ENCODE measurements at places on chromosomes 16 and 17.

DNA sequence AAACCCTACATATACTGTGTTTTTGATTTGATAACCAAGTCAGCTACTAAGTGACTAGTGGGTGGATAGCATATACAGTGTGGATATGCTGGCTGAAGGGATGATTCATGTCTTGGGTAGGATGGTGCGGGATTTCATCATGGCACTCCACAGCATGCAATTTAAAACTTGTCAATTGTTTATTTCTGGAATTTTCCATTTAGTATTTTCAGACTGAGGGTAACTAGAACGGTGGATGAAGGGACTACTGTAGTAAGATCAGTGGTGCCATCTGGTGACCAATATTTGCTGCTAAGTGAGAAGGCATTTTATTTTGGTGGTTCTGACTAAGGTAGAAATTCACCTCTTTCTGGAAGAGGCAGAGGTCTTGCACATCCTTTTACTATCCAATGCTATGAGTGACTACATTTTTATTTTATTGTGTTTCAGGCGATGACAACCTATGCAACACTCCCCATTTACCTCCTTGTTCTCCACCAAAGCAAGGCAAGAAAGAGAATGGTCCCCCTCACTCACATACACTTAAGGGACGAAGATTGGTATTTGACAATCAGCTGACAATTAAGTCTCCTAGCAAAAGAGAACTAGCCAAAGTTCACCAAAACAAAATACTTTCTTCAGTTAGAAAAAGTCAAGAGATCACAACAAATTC, 3.1 kb downstream of the CDC6 start:
- DNase-seq: peak; percentile 35

GRCh38 chr16:30760001-30760559, 1.8 kb downstream of the CFAP119 start:
- DNase-seq: no peak

GRCh38 chr16:4506450-4506849, 30.3 kb downstream of the HMOX2 start:
- peak; percentile 47 for DNase-seq

DNA sequence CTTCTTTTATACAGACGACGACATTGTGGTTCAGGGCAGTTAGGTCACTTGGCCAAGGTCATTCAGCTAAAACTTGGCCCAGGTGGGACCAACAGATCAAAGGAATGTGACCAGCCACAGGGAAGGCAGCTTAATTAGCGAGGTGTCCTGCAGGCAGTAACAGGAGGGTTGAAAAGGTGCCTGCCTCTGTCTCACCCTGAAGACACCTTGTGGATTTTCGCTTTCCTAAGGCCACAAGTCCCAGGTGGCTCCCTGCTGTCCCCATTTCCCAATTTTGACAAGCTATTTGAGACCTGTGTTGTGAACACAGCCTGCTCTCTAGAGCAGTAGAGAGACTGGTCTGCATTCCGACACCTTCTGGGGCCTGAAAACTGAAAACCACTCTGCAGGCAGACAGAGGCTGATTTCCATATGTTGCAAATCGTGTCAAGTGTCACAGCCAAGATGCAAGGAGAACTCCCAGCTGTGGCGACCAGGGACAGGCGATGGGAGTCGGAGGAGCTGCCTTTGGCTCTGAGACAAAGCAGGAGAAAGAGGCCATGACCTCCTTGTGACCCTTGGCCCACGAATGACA, 593.1 kb upstream of the CDH5 start:
- no peak for DNase-seq

DNA sequence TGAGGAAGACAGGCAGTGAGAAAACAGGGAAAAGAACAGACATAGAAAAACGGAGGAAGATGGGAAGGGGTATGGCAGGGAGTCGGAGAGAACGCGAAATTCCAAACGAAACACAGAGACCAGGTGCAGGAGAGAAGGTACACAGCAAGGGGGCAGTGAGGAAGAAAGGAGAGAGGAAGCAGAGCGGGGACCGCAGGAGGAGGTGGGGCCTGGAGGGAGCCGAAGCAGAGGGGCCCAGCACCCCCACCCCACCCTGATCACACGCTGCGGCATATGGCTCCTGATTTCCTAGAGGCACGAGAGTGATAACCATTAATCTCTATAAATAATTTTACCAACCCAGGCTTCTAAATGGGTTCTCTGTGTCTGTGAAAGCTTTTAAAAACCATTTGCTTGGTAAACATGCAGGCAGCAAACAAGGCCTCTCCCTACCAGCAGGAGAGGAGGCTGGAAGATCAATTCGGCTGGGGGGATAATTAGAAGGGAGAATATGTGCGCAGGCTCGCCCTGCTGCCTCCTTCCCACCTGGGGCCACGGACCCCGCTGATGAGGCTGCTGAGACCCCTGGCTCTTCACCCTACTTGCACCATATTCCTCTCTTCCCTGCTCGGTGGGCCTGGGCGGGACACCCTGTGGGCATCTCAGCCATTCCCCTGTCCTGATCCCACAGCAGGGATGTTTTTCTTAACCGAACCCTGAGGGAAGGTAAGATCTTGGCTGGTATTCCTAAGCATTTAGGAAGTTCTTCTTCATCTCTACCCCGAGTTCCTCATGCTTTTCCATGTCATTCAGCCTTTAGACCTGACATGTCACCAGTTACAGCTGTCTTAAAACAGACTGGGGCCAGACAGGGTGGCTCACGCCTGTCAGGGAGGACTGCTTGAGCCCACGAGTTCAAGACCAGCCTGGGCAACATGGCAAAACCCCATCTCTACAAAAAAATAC, 86.7 kb downstream of the TMEM132E start:
- DNase-seq: no peak

- no peak for DNase-seq
Observed at GRCh38 chr16:84194018-84194417, 3.1 kb downstream of the ADAD2 start.

- DNase-seq: peak; percentile 45
Observed at GRCh38 chr17:9291912-9292560, 270.7 kb downstream of the NTN1 start.

GRCh38 chr16:30558789-30559377, 709 bp upstream of the ZNF764 start:
- DNase-seq: no peak

- DNase-seq: no peak
Observed at GRCh38 chr16:17469011-17469740, 1.6 kb downstream of the XYLT1 start.

DNA sequence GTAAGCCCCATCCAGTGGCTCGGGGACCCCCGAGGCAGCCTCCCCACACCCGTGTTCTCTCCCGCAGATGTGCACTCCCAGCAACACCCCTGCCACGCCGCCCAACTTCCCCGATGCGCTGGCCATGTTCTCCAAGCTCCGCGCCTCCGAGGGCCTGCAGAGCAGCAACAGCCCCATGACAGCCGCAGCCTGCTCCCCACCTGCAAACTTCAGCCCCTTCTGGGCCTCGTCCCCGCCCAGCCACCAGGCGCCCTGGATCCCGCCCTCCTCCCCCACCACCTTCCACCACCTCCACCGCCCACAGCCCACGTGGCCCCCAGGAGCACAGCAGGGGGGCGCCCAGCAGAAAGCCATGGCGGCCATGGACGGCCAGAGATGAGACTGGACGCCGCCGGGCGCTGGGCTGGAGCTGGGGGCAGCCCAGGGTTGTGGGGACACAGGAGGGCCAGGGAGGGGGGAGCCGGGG, 5.0 kb downstream of the UBALD2 start:
- peak; percentile 69 for DNase-seq

- no peak for DNase-seq
Observed at GRCh38 chr17:64174686-64175456, 44.9 kb upstream of the ERN1 start.

DNA sequence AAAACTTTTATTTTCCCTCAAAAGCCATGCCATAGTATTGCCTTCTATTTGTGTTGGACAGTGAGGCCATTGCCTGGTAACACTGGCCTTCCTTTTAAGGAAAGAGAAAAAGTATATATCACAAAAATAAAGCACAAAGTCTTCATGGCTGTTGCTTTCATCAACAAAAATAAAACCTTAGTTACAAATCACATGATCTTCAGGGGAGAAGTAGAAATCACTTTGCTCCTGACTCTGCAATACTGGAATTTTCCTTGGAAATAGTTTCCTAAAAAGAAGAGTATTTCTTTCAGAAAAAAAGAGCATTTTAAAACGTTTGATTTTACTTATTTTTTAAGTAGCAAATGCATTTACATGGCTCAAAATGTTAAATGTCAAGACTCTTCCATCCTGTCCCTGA, 41.9 kb downstream of the FAM20A start:
- no peak for DNase-seq

DNA sequence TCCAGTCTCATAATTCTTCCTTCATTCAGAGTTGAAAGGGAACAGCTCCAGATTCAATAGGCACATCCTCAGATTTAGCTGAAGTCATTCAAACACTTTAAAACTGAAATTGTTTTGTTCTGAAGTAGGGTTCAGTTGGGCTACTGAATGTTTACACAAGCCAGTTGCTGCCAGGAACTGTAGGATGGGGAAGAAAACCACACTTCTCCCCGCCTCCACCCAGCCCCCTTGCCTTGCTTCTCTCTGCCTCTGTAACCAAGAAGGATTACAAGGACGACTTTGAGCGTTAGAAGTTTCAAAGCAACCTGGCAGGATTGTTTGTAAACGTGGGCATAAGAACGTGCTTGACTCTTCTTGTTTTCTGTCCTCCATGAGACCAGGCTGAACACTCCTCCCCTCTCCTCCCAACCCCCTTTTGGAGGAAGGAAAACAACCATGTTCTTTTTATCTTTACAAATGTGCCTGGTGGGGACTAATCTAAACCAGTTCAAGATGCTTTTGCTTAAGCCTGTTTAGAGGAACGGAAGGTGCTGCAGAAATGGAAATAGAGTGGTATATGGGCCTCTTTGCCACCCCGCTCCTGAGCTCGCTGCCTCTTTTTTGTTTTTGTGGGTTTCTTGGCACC, 287.9 kb downstream of the FTO start:
- DNase-seq: no peak

GRCh38 chr16:79768276-79768970, 167.9 kb upstream of the MAF start:
- DNase-seq: no peak

- DNase-seq: no peak
Observed at GRCh38 chr17:43400943-43401717, 2.3 kb downstream of the ARL4D start.

- peak; percentile 68 for DNase-seq
Observed at GRCh38 chr16:58236231-58236690, 38.4 kb upstream of the CSNK2A2 start.

DNA sequence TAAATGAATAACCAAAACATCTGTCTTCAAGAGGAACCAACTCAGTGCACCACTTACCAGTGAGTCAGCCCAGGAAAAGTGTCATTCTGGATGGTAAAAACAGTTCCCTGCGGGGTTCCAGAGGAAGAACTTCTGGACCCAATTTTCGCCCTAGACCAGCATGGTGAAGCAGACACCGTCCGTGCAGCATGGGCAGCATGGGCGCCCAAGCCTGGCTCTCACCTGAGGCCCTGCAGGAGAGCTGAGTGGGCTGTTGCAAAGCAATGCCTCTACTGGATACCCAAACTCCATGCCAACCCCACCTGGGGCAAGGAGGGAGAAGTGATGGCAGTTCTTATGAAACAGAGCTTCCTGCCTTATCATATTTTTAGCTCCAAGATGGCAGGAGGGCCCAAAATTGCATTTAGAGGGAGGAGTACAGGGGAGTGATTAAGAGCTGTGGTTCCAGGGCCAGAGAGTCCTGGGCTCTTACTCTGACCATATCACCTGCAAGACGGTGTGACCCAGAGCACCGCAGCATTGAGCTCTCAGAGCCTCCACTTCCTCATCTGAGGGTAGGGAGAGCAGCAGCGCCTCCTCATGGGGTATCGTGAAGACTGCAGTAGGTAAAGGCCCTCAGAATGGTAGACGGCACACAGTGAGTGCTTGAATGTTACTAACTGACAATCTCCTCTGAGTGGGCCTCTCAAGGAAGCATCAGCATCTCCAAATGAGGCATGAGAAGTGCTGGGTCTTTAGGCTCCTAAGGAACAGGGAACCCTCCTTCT, 16.6 kb upstream of the INPP5K start:
- DNase-seq: peak; percentile 37

DNA sequence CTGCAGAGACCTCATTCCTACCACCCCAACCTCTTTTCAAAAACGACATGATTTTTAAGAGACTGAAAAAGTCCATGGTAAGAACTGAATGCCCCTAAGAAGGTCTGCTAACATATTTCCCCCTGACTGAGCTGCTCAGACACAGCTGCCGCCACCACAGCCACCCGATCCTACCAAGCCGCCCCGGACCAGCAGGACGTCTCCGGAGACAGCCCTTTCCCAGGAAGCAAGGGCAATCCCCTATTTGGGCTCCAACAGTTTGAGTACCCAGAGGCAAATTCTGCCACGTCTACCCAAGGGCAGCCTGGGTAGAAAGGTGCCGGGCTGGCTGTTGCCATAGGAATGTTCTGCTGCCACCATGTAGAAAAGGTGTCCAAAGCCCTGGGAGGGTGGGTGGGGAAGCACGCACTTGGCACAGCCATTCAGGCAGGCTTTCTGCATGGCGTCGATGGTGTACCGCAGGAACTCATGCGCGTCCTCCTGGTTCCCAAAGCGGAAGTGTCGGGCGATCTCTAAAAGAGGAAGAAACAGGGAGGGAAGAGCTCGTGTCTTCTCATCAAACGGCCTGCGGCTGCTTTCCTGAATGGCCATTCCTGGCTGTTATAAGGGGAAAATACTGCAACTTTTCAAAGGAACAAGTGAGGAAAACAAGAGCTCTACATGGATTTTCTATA, 13.6 kb downstream of the USP36 start:
- no peak for DNase-seq

- DNase-seq: no peak
Observed at GRCh38 chr17:44887971-44888954, 11.0 kb downstream of the EFTUD2 start.

DNA sequence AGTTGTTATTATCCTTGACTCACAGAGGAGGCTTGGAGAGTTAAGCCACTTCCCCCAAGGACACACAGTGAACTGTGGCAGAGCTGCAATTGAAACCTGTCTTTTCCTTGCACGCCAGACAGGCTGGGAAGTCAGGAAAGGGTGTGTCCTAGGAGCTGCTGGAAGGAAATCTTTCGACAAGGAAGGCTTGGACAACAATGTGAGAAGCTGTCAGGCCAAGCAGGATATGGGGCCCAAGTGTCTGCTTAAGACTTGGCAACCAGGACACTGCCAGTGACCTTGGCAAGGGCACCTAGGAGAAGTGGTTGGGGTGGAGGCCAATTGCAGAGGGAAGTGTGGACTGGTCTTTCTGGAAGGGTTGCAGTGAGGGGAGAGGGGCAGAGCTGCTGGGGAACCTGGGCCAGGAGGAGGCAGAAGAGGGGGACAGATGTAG, 2.1 kb upstream of the CAMKK1 start:
- no peak for DNase-seq

- no peak for DNase-seq
Observed at GRCh38 chr17:77085926-77086432, 54.8 kb upstream of the SEC14L1 start.
